ENCODE measurements at places on chromosomes 16 and 17.
A peak's percentile ranks its signal among the peaks of the same experiment; 100 is the strongest.

GRCh38 chr17:82053130-82053529, 1.4 kb downstream of the GPS1 start:
- H3K4me1 ChIP-seq: peaks cover 10% of the 10 kb centered on the region
- DNase-seq: no peak
- no peaks in the 10 kb centered on the region for H3K27me3 ChIP-seq
- no peak overlapping the region for H3K27ac ChIP-seq

DNA sequence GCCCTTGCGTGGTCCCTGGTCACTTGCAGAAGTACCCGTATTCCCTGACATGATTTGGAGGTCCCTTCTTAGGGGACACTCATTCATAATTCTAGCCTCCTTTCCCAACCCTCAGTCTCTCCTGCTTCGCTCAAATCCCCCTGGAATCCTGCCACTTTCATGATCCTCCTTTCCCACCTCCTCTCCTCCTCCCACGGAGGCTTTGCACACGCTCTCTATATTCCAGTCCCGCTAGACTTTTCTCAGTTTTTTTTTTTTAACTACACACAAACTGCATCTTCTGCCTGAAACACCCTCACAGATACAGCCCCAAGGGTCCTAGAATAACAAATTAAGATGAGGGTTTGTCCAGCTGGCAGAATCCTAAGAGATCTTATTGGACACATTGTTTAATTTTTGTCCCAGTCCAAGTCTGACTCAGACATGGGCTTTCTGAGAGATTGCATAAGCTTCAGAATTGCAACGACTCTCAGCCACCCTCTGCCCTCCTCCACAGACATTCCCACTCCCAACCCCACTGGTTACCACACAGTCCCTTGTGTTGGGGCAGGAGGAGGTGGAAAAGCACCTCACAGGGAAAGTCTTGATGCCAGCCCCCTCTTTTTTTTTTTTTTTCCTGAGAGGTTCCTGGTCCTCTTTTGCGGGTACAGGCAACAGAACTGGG, 739.5 kb upstream of the EEF2KMT start:
- H3K27ac ChIP-seq: no peak overlapping the region
- H3K36me3 ChIP-seq: no peaks in the 10 kb centered on the region
- H3K4me3 ChIP-seq: no peak overlapping the region

- peaks cover 1% of the 10 kb centered on the region for H3K27me3 ChIP-seq
- H3K36me3 ChIP-seq: peaks cover 7% of the 10 kb centered on the region
- no peak overlapping the region for H3K4me3 ChIP-seq
- H3K27ac ChIP-seq: no peak overlapping the region
- no peak for DNase-seq
Measured at GRCh38 chr17:36597226-36597625, 4.2 kb upstream of the MRM1 start.

DNA sequence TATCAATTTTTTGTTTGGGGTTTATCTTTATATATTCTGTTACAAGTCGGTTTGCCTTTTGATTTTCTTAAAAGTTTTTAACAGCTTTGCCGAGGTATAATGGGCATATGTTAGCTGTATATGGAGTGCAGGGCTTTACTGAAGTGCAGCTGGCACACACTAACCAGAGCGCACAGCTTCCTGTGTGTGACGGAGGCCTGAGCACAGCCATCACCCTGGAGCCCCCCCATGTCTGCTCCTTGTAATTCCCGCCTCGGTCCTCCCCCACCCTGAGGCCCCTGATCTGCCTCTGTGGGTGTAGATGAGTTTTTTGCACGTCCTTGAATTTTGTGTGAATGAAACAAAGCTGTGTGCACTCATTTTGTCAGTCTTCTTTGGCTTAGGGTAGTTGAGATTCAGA, 60.1 kb upstream of the ZNF750 start:
- peaks cover 50% of the 10 kb centered on the region for H3K36me3 ChIP-seq
- no peak for DNase-seq
- H3K27ac ChIP-seq: no peak overlapping the region
- no peak overlapping the region for H3K4me3 ChIP-seq
- H3K4me1 ChIP-seq: peaks cover 6% of the 10 kb centered on the region

DNA sequence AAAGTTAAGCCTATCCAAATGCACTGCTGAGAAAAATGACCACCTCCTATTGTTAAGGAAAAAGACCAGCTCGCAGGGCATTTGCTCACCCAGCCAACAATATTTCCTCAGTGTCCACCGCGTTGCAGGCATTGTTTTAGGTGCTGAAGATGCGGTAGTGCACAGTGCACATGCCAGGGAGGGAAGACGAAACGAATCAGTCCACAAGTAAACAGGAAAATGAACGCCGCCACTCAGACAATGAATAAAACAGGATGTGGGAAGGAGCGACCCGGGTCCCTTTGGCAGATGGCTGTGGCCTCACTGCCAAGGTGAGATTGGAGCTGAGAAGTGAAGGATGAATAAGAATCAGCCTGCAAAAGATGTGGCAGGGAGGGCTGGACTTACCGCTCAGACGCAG, 249.2 kb downstream of the FOXL1 start:
- DNase-seq: no peak
- H3K36me3 ChIP-seq: no peaks in the 10 kb centered on the region
- peaks cover 3% of the 10 kb centered on the region for H3K4me1 ChIP-seq
- H3K27ac ChIP-seq: no peak overlapping the region
- H3K27me3 ChIP-seq: peaks cover 19% of the 10 kb centered on the region

- DNase-seq: no peak
- H3K4me3 ChIP-seq: no peak overlapping the region
- H3K27ac ChIP-seq: no peak overlapping the region
- H3K27me3 ChIP-seq: no peaks in the 10 kb centered on the region
- H3K36me3 ChIP-seq: no peaks in the 10 kb centered on the region
- no peaks in the 10 kb centered on the region for H3K4me1 ChIP-seq
Measured at GRCh38 chr17:12310811-12311210, 290.1 kb downstream of the MAP2K4 start.

DNA sequence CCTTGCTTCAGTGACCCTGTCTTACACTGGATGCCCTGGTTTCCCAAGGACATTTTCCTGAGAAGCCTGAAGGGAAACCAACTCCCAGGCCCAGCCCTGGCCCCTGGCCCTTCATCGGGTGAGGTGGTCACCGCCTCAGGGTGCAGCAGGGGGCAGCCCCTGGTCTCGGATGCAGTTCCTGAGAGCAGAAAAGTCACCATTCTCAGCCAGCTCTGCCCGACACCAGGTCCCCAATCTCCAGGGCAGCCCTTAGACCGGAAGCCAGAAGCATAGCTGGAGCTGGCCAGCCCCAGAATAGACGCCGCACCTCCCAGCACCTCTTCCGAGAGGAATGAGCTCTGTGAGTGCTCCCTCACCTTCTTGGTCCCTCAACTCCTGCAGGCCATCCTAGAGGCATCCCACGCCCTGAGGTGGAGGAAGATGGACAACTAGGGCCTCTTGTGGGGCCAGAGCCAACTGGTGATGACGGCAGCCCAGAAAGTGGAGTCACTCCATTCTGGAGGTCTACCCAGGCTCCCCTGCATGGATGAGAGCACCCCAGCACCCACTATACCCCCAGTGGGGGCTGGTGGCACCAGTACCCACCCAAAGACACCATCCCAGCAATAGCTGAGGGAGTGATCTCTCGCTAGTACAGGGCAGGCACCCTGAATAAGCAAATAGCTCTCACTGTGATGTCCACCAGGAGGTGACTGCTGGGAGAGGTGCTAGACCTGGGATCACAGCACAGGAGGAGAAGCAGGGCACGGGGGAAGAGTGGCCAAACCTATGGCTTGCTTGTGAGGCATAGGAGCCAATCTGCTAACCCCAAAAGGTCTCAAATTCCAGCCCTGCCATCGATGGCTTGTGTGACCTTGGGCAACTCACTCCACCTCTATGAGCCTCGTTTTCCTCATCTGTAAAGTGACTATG, 56.2 kb downstream of the TK2 start:
- DNase-seq: no peak
- peaks cover 7% of the 10 kb centered on the region for H3K27me3 ChIP-seq
- no peak overlapping the region for H3K4me3 ChIP-seq
- H3K27ac ChIP-seq: no peak overlapping the region

DNA sequence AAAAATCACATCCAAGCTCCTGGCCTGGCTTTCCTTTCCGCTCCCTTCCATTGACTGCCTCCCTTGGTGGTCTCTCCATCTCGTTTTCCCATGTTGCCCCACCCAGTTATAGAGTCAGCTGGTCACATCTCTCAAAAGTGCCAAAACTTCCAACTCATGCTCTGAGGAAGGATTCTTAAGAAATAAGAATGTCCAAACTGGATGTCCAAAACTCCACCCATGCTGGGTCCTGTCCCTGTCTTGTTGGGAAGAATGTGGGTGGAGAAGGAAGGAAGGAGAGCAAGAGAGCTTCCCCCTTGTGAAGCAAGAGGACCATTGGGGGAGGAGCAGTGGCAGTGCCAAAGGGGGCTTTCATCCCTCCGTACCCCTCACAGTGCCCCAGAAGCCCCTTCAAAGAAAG, 44.6 kb upstream of the MAP3K14 start:
- peaks cover 24% of the 10 kb centered on the region for H3K27me3 ChIP-seq
- no peak overlapping the region for H3K4me3 ChIP-seq
- no peak overlapping the region for H3K27ac ChIP-seq

DNA sequence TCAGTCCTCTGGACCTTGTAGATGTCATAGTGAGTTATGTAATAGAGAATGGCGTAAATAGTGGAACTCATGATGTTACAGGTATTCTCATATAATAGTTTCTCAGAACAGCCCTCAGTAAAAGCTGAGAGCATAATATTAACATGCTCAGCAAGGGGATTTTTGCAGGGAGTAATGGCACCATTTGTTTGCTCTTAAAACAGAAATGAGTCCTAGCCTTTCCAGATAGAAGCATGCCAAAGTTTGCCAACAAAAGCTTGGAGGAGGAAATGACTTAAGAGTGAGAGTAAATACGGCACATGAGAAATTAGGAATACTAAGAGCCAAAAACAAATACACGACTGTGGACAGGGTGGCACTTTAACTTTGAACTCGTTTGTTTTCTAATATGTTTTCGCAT, 198.4 kb downstream of the ANKFN1 start:
- peaks cover 5% of the 10 kb centered on the region for H3K27me3 ChIP-seq
- no peaks in the 10 kb centered on the region for H3K36me3 ChIP-seq
- no peak overlapping the region for H3K27ac ChIP-seq
- H3K4me3 ChIP-seq: no peak overlapping the region
- no peak for DNase-seq

- no peak overlapping the region for H3K27ac ChIP-seq
- H3K27me3 ChIP-seq: peaks cover 5% of the 10 kb centered on the region
- no peaks in the 10 kb centered on the region for H3K4me1 ChIP-seq
- no peak overlapping the region for H3K4me3 ChIP-seq
- no peak for DNase-seq
Measured at GRCh38 chr16:48441863-48442279, 56.7 kb upstream of the SIAH1 start.

GRCh38 chr17:80821546-80821945, 170.1 kb upstream of the CHMP6 start:
- peaks cover 55% of the 10 kb centered on the region for H3K4me1 ChIP-seq
- peaks cover 53% of the 10 kb centered on the region for H3K36me3 ChIP-seq
- peak overlapping the region; percentile 65 for H3K27ac ChIP-seq
- H3K4me3 ChIP-seq: no peak overlapping the region
- DNase-seq: no peak

GRCh38 chr17:13240851-13241250, 223.0 kb upstream of the ELAC2 start:
- no peaks in the 10 kb centered on the region for H3K36me3 ChIP-seq
- no peak overlapping the region for H3K27ac ChIP-seq
- no peaks in the 10 kb centered on the region for H3K4me1 ChIP-seq
- H3K4me3 ChIP-seq: no peak overlapping the region
- no peak for DNase-seq
- H3K27me3 ChIP-seq: no peaks in the 10 kb centered on the region
